ENCODE measurements at places on chromosomes 7 and 10. TPM values are rescaled to one million over a fixed set of nuclear protein-coding genes. Genes with fewer than 3 reads are reported as not detected.
A peak's percentile ranks its signal among the peaks of the same experiment; 100 is the strongest.

PRKAR1B gene
- 34.8 TPM for polyA plus RNA-seq

DNA sequence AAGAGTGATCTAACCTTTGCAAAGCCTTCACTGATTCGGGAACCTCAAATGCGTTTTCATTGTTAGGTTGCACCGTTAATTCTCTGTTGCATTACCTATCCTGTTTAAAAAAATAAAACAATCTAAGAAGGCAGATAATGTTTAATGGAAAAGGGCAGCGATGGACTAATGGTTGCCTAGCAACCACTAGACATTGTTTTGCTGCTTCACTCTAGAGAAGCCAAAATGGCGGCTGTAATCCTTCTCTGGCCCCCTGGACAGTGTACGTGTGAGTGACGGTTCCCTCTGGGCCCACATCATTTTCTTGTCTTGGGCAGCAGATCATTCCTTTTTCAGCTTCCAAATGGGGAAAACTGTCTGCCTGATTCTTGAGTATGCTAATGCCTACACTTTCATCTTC, 43.3 kb downstream of the FAM204A start:
- peaks cover 2% of the 10 kb centered on the region for H3K27me3 ChIP-seq
- no peaks in the 10 kb centered on the region for H3K4me1 ChIP-seq
- no peaks in the 10 kb centered on the region for H3K36me3 ChIP-seq
- no peak overlapping the region for H3K27ac ChIP-seq

GRCh38 chr7:133539016-133539415, 286.1 kb downstream of the EXOC4 start:
- no peak overlapping the region for H3K4me3 ChIP-seq
- H3K27me3 ChIP-seq, result no peaks in the 10 kb centered on the region
- DNase-seq, result peak; percentile 28
- no peaks in the 10 kb centered on the region for H3K36me3 ChIP-seq

- H3K4me1 ChIP-seq, result peaks cover 26% of the 10 kb centered on the region
- no peak overlapping the region for H3K4me3 ChIP-seq
- no peaks in the 10 kb centered on the region for H3K27me3 ChIP-seq
- H3K36me3 ChIP-seq, result peaks cover 33% of the 10 kb centered on the region
- no peak overlapping the region for H3K27ac ChIP-seq
- DNase-seq, result no peak
These were observed 14.8 kb downstream of the TSPAN14 start for GRCh38 chr10:80468806-80469421.

SLIT1 gene
- polyA plus RNA-seq, result 1.6 TPM

DNA sequence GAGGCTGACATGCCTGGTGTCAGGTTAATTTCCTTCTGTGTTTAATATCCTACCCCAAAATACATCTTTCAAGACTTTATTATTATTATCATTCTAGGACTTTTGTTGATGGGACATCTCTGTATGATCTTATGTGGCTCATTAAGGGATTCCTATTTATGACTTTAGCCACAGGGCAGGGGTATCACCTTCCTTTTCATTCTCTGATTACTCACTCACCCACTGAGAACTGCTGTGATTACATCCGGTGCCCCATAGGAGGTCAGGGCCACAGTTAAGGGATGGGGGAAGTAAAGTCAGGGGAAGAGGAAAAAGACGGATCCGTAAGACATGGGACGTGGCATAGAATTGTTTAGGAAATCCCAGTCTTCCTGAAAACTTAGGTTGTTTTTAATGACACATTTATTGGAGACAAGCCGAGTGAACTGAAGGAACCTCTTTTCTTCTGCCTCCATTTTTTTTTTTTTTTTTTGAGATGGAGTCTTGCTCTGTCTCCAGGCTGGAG, 61.0 kb upstream of the PITRM1 start:
- H3K4me1 ChIP-seq, result no peaks in the 10 kb centered on the region
- H3K36me3 ChIP-seq, result no peaks in the 10 kb centered on the region
- H3K27ac ChIP-seq, result no peak overlapping the region
- DNase-seq, result no peak
- peaks cover 7% of the 10 kb centered on the region for H3K27me3 ChIP-seq

CPXM2 gene
- polyA plus RNA-seq, result 63.9 TPM

DNA sequence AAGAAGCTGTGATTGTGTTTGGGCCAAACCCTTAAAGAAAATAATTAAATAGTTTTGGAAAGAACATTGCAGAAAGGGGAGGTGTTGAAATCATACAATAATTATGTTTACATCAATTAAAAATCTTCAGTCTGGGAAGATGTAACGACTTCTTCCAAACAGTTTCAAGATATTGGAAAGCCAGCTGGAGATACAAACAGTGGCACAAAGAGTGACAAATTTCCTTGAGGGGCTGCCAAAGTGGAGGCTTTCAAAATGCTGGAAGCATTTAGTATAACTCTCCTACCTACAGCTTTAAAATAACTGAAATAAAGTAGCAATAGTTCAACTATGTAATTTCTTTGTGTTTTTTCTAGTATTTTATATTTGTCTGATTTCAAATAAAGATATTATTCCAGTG, 405.0 kb downstream of the DNAJB9 start:
- H3K4me3 ChIP-seq, result no peak overlapping the region
- H3K4me1 ChIP-seq, result no peaks in the 10 kb centered on the region
- no peaks in the 10 kb centered on the region for H3K27me3 ChIP-seq

DNA sequence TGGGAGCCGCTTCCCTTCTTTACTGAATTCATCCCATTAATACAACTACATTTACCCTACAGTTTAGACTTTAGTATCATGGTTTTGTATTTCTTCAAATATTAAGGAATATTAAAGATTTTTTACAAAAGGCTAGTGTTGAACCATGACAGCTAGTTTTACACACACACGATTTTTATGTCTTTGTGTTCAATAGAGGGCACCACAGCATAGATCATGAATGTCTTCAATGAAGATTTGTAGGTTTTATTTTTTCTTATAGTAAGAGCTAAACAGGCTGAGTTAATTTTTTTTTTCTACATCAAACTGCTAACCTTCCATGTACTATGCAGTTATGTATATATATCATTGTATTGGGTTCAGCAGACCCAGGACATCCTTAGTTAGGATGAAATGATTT, 76.9 kb downstream of the SNX10 start:
- no peak overlapping the region for H3K4me3 ChIP-seq
- DNase-seq, result no peak
- H3K36me3 ChIP-seq, result no peaks in the 10 kb centered on the region

Measured in large intestine (tissue), 12 donors.